ENCODE measurements at places on chromosomes 5 and 9.

- no peak for DNase-seq
These were observed 4.7 kb upstream of the C9orf57 start for GRCh38 chr9:72065076-72065475.

DNA sequence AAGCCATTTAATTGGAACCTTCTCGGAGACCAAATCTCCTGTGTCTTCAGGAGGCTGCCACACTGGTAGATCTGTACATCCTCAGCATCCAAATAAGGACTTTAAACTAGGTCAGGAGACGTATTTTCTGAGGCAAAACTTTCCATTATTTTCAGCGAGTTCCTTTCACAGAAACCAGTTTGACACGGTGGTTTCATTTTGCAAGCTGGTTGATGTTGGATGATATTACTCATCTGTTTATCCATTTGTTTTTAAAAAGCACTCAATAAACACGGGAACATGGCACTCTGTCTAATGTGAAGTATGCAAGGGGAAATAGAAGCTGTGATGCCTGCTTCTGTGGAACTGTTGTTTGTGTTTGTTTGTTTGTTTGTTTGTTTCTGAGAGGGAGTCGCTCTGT is 199.6 kb downstream of the ERCC6L2 start:
- no peak for DNase-seq

DNA sequence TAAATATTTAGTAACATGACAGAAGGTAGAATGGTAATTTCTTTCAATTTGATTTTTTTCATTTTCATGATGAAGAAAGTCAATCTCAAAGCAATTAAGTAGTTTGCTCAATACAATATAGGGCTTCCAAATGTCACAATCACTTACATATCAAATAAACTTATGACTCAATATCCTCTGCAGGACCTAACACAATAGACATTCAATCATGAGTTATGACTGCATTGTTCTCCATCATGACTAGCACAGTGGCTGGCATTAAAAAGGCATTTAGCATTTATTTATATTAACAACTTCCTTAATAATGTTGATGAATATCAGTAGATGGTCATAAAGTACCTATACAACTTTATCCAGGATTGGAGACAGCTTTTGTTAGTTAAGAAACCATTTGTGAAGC is 1499.6 kb downstream of the EFNA5 start:
- DNase-seq, result no peak

- DNase-seq, result no peak
These were observed 517.5 kb downstream of the AGTPBP1 start for GRCh38 chr9:85224301-85224700.

DNA sequence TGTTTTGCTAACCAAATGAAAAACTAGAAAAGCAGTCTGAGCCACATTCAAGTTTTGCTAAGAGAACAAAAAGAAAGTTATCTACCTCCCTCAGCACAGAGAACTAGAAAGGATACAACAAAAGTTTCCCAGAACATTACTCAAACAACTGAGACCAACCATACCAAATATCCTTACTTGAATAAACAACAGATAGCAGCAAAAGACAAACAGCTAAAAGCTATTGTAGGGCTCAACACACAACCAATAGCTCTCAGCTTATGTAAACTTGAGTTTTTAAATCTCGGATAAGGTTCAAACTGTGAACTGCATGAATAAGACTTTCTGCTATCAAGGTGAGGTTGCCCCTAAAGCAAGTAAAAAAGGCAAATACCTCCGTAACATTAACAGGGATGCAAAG is 3.5 kb downstream of the EPB41L4A start:
- DNase-seq, result no peak

GRCh38 chr9:125375820-125376219 is 114.2 kb downstream of the GAPVD1 start:
- DNase-seq, result no peak

GRCh38 chr5:140546851-140547507 is 483 bp upstream of the EIF4EBP3 start:
- no peak for DNase-seq

- no peak for DNase-seq
These were observed 2.8 kb downstream of the TICAM2 start for GRCh38 chr5:115599502-115599901.

DNA sequence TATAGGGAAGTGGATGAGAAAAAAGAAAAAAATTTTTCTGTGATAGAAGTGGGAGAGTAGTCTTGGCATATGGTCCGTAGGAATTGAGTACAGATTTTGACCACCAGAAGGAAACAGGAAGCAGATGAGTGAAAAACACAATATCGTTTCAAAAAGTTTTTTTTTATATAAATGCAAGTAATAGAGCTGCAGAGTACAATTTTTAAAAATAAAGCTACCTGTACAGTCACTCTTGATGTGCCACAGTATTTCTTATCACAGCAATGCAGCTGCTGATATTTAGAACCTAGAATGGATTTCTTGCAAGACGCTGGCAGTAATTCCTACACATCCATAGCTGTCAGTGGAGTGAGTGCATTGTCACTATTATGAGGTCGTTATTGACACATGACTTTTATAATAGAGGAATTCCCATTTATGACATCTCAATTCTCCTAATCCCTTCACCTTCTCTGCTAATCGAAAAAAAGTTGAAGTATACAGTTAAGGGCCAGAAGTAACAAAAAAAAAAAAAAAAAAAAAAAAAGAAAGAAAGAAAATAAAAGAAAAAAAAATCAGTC is 477.7 kb downstream of the TAF11L14 start:
- no peak for DNase-seq

- DNase-seq, result no peak
These were observed 429.6 kb upstream of the ZNF608 start for GRCh38 chr5:125176005-125176390.

DNA sequence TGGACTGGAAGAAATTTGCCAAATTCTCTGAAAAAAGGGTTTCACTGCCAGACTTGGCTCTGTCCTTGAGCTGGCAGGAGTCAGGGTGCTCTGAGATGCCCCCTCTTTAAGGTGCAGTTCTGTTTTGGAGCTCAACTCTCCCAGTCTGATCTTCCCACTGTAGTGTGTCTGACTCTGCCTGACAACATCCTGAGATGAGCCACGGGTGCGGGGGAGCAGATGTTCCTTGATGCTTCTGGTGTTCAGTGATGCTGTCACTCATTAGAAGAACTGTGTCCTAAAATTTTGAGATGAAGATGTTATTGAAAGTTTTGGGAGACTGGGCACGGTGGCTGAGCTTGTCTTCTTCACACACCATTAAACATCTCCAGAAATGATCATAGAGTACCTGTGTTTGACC is 78.2 kb downstream of the BASP1 start:
- DNase-seq, result no peak

DNA sequence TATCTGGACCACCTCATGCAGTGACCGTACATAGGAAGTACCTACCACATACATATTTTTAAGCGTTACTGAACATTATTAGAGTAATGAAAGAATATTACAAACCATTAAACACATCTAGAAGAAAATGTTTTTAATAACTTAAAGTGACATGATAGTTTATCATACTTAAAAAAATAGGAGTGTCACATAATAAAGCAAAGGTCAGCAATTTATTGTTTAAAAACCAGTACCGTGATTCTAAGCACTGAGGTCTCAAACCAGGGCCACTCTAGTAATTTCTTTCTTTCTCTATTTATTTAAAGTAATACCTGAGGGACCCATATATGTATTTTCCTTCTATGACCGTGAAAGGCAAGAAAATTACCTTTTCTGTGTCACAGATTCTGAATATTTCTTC is 216.0 kb downstream of the MLLT3 start:
- DNase-seq, result no peak

- no peak for DNase-seq
These were observed 87.9 kb upstream of the POU5F2 start for GRCh38 chr5:93829346-93829745.

DNA sequence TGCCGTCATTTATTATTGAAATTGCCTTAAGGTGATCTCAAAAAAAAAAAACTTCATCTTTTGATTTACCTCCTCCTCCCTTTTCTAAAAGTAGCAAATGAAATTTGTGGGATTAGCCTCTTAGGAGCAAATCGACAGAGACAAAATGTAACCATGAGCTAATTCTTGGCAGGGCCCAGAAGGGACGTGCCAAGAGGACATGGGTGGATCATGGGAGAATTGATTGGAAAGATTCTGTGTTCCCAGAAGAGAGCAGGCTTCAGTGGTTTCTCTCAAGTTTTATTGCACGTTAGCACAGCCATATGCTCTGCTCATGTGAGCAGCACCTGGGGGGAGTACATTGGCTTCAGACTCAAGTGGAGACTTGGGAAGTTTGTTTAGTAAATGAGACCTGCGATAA is 394.6 kb downstream of the ELAVL2 start:
- DNase-seq, result no peak

- no peak for DNase-seq
These were observed 46.5 kb upstream of the ASTN2 start for GRCh38 chr9:117461386-117461785.

- no peak for DNase-seq
These were observed 23.4 kb downstream of the NKD2 start for GRCh38 chr5:1032011-1032410.

DNA sequence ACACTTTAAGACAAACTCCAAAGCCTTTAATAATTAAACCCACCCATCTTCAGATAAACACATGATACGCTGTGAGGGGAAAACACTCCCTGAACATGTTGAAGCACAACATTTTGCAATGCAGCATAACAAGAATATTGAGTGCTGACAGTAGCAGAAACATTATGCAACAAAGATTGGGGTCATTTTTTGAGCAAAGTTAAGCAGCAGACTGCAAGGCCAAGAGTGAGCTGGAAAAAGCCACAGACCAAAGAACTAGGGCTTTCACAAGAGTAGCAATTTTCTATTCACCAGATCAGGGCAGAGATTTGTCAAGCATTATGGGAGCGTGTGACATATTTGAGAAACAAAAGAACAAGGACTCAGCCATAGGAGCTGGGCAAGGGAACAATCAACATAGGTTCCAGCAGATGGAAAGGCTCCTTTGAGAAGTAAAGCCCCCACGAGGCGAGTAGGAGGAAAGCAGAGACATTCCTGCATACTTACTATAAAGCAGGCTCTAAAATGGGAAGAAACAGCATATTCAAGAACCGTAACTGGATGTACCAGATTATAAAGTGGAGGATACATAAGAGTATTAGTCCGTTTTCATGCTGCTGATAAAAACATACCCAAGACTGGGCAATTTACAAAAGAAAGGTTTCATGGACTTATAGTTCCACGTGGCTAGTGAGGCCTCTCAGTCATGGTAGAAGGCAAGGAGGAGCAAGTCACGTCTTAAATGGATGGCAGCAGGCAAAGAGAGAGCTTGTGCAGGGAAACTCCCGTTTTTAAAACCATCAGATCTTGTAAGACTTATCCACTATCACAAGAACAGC is 4.8 kb upstream of the TTC23L start:
- no peak for DNase-seq

- DNase-seq, result no peak
These were observed 38.1 kb downstream of the AGXT2 start for GRCh38 chr5:35009657-35010056.

DNA sequence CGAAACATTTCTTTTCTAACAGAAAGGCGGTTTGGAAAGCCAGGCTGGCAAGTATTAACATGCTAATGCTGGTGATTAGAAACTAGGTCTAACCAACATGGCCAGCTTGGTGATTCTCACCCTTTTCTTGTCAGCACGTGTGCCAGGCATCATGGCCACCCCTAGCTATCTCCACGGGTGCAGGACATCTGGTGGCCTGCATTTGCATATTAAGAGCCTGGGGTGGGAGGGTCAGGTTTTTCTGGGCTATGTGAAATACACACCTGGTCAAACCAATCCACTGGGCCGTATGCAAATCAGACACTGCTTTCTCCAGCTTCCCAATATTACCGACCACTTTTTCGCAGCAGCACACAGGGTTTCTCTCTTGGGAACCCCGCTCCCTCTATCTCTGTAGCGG is 612.1 kb downstream of the PTPRD start:
- no peak for DNase-seq

DNA sequence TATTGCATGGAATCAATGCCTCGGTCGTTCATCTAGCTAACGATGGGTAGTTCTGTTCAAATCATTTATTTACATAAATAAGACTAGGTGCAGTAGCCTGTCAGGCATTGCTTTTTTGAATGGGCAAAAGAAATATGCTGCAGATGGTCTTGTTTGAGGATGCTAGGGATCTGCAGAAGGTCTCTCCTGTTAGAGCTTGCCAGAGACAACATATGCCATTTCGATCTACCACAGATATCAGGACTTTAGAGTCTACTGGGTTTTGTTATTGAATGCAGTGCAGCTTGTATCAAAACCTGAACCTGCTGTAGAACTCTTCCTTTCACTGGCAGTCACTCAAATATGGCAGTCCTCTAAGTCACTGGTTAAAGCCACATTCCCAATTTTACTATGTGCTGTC is 381.1 kb upstream of the CDH10 start:
- DNase-seq, result no peak

DNA sequence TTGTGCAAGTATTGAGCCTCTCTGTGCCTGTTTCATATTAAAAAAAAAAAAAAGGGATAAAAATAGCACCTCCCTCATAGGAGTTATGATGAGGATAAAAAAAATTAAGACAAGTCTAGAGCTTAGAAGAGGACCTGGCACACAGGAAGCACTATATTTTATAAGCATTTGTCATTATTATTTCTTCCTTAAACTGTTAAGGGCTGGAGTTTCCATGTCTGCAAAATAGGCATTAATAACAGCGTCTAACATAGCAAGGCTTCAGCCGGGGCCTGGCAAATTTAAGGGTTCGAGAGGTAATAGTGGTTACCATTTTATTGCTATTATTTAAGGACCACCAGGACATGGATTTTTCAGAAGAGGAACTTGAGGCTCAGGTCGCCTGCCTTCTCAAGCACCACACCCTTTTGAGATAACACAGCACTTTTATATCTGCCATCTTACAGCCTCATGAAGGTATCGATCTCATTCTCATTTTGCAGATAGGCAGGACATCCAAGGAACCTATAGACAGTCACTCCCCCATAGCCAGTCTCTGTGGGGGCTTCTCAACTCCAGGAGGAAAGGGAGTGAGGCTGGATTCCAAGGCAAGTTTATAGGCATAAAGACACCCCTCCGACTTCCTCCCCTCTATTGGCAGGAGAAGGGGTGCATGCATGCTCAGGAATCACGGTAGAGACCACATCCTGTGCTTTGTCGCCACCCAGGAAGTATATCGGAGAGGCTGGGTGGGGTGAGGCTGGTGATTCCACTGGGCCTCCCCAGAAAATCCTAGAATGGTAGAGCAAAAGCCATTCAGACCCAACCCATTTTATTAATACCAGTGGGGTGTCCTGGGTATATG is 2.4 kb downstream of the ANXA6 start:
- no peak for DNase-seq

Data from NCI-H2081 treated with DMSO at 0.1 percent for 48 hours (cell line).